Fibroblast of skin of scalp (primary cell): ENCODE measurements at places on chromosomes 7 and 10.

DNA sequence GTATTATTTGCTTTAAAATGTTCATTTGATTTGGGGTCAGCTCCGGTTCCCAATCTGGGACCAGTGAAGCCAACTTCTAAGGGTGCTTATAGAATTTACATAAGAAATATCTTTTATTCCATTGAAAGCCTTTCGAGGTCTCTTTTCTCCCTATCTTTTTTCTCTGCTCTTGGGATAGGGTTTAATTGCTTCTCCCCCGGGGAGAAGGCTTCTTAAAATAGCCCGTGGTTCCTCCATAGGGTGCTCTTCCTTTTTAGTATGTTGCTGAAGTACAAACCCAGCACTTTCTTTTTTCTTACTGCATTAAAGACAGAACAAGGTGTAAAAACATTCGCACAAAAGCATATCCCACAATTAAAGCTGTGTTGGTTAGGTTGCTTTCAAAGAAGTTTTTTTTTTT, 107.5 kb downstream of the POU6F2 start:
- no peak for DNase-seq

DNA sequence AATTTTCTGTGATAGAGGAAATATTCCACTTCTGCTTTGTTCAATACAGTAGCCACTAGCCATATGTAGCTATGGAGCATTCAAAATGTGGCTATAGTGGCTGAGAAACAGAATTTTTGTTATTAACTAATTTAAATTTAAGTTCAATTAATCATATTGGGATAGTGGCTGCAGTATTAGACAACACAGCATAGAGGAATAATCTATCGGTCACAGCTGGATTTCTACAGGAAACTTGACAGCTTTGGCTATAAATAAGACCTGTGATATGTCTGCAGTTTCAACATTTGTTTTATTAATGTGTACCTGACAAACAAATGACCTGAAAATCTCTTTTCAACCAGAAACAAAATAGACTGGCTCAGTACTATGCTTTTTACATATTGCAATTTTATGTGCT, 953.2 kb downstream of the CNTNAP2 start:
- no peak for DNase-seq

DNA sequence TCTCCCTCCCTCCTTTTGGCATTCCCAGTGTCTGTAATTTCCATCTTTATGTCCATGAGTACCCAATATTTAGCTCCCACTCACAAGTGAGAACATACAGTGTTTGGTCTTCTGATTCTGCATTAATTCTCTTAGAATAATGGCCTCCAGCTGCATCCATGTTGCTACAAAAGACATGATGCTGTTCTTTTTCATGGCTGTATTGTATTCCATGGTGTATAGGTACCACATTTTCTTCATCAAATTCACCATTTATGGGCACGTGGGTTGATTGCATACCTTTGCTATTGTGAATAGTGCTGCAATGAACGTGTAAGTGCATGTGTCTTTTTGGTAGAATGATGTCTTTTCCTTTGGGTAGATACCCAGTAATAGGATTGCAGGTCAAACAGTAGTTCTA, 576.8 kb downstream of the GALNT17 start:
- no peak for DNase-seq

GRCh38 chr7:38757931-38758330, 126.8 kb upstream of the AMPH start:
- no peak for DNase-seq

DNA sequence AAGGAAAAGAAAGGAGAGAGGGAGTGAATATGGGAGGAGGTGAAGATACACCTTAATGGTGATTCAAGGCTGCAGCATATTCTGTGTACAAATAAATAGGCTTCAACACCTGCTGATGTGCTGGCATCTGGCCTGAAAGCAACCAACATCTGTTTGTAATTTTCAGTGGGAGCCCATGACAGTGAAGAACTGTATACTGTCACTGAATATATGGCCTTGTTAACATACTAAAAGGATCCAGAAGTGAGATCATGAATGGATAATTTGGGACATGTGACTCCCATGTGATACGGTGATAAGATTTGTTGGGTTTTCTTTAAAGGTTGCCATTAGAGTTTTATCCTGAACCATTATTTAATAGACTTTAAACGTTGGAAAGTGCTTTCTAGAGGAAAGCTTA, 459.3 kb downstream of the CNTNAP2 start:
- no peak for DNase-seq

GRCh38 chr7:117871778-117872538, 1.3 kb downstream of the CTTNBP2 start:
- no peak for DNase-seq

- peak; percentile 69 for DNase-seq
These were observed 61.0 kb downstream of the MPP7 start for GRCh38 chr10:28241741-28242399.

GRCh38 chr7:36969376-36969775, 245.1 kb upstream of the AOAH start:
- DNase-seq = no peak
